ENCODE measurements at places on chromosomes 12 and 14.

DNA sequence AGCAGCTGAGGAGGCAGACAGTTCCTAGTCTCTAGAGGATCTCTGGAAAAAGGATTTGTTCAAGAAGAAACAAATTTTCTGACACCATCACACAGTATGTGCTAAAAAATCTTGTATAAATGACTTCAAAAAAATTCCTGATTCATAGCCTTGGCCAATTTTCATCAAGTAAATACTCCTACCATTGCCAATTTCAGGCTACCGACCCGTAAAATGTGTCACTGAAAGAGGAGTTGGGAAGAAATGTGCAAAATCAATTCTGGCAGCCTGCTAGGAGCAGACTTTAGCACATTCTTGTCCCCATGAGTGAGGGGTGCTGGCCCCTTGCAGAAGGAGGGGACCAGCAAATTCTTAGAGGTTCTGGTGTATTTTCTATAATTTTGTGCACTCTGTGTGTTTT lies 109.4 kb downstream of the TMEM30B start:
- no peak for DNase-seq

- DNase-seq: no peak
Observed at GRCh38 chr12:118432812-118433545, 56.6 kb downstream of the SUDS3 start.

DNA sequence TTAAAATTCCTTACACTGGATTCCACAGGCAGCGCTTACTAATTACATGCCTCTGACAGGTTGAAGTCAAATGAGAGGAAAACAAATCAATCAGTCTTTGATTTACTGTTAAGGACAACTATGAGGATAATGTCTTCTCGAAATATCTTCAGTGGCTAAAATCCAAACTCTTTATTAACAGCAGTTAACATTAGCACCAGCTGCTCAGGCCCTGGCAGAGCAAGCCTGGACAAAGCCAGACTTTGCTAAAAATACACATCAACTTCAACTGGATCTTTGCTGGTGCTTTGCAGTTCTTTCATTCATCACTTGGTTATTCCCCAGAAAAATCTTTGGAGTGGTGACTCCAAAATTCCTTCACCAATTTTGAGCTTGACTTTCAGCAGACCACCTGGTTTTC lies 98.7 kb downstream of the HECTD4 start:
- DNase-seq: no peak

DNA sequence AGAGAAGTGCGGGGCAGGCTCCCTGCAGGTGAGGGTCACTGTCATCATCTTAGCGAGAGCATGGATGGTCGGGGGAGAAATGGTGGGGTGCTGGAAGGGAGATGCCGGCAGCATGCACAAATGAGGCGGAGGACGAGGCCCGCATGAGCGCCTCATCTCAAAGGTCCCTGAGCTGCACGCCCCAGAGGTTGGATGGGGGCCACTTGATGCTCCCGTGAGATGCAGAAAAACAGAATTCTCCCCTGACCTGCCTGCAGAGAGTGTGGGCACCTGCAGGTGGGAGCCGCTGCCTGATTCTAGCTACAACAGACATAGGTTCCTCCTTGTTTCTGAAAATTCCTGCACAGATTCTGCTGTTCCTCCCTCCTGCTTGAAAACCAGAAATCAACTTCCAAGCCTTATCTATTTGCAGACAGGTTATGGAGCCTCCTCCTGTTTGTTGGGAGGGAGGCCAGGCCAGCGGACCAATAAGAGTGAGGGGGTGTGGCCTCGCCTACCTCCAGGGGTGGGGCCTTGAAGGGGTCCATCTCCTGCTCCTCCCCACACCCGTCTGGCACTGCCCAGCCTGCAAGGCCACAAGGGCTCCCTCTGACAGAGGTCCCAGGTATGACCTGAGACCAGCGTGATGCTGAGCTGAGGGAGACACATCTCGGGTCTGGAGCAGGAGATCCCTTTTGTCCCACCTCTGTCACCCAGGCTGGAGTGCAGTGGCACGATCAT lies 67.2 kb downstream of the KDM2B start:
- DNase-seq: no peak

DNA sequence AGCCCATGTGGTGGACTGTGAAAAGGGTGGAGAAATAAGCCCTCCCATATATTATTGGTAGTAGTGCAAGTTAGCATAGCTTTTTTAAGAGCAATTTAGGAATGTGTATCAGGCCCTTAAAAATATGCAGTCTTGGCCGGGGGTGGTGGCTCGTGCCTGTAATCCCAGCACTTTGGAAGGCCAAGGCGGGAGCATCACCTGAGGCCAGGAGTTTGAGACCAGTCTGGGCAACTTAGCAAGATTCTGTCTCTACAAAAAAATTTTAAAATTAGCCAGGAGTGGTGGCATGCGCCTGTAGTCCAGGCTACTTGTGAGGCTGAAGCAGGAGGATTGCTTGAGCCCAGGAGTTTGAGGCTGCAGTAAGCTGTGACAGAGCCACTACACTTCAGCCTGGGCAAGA lies 64.2 kb upstream of the BCAT1 start:
- DNase-seq: no peak

DNA sequence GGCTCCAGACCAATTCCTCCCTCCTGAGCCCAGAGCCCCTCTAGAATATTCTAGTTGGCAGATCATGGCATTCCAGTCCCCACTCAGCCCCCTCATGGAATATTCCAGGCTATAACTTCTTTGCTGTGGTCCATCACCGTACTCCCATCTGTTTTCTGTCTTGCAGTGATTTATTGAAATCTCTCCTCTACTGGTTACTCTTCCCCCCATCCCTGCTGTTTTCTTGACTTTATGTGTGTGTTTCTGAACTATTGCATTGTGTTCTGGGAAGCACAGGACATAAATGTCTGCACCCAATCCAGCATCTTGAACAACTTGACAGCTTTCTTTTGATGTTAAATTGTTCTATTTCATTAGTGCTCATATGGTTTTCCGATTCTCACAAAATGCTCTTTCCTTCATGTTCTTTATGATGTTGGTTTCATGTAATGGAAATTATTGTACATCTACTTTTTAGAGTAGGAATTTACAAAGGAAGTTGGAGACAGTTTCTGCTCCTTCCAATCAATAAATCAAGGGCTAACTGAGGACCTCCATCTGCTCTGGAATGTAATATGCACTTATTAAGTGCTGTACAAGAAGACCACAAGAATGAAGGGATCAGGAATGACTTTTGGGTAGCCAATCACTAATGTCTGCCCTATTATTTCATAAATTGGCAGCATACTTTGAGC lies 26.3 kb downstream of the PDE6H start:
- peak; percentile 63 for DNase-seq

DNA sequence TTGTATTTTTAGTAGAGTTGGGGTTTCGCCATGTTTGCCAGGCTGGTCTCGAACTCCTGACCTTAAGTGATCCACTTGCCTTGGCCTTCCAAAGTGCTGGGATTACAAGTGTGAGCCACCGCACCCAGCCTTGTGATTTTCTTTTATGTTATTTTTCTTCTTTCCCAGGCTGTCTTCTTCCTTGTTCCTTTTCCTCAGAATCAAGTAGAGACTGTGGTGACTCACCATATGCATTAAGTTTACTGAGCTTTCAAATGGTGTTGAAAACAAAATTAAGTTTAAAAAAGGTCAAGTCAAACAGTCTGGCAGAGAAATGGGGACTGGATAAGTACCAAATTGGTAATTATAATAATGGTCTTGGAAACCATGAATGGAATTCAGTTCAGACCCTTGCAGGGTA lies 5.7 kb downstream of the ARPC3 start:
- DNase-seq: no peak

GRCh38 chr12:39441189-39441962 lies 1.5 kb downstream of the KIF21A start:
- DNase-seq: no peak

DNA sequence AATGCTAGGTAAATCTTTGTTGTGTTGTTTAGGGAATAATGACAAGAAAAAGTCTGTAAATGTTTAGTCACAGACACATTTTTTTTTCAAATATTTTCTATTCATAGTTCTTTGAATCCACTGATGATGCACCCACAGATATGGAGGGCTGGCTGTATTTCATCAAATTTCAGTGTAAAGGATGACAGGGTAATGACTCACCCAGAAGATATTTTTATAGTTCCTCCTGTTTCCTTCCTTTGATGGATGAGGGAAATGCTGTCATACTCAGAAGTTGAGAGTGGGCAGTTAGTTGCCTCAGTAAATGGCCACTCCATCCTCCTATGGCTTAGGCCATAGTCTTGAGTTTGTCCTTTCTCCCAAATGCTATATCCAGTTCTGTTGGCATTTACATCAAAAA lies 76.9 kb upstream of the REP15 start:
- no peak for DNase-seq

DNA sequence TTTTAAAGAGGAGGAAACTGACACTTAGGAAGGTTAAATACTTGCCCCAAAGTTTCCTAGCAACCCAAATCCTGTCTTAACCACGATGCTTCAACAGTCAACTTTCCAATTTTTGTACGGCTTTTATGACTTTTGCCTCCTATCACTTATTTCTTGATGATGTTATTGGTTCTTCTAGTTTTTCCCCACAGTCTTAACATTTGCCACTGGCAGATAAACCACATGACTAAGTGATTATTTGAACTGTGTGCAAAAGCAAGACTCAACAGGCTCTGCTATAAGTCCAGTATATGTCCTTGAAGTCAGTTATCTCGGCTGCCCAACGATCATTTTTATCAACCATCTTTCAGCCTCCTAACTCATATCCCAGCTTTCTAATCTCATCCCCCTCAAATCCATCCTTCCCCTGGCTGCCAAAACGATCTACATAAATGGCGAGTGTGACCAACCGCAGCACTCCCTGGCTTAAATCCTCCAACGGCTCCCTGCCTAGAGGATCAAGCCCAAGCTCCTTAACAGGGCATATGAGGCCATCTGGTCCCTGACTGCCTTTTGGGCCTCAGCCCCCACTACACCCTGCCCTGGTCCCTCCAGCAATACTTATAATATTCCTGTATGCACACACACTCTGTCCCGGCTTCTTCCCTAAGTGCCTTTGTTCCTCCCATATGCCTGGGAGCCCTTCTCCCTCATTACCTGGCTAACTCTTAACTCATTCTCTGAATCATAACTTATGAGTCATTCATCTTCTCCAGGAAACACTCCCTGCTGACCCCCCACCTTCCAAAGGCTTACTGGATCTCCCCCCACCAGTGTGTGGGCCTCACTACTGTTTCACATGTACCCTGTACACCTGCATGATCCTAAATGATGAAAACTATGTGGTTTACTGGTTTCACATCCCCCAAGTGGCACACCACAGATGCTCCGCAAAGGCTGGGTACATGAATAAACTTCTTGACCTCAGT lies 8.8 kb downstream of the VPS37B start:
- no peak for DNase-seq

DNA sequence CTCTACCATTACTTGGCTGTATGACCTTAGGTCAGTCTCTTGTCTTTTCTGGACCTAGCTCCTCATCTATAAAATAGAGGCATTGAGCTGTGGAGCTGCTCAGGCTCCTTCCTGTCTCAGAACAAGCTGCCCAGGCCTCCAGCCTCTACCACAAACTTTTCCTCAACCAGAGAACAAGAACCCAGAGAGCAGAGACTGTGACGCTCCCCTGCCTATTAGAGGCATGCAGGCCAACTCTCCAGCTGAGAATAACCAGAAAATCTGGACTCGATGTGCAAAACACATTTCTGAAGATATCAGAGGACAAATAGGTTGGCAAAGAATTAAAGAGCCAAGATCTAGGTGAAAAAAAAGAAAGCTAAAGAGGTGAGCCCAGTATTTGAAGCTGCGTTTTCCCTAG lies 17.8 kb upstream of the PNMA1 start:
- no peak for DNase-seq

- DNase-seq: no peak
Observed at GRCh38 chr14:67453575-67454300, 34.8 kb downstream of the TMEM229B start.

GRCh38 chr12:26195250-26195640 lies at the start of gene SSPN:
TSS of gene SSPN (plus strand) at chr12:26195573. CDS start at chr12:26195673, 100 bp downstream.
- peak; percentile 34 for DNase-seq

DNA sequence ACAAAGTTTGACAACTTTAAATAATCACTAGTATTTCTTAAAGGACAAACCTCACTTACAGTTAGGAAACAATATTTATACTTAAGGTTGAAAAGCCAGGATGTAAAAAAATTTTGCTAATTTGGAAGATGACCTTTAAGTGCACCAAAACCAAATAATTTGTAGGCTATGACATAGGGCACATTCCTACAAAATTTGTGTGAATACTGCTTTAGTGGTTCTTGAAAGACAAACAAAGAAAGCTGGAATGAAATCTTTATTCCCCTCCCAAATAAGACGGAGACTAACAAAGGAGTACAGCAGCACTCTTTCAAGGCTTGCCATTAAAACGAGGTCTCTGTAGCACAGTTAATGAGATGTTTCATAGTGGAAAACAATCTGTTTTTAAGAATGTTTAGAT lies 45.6 kb downstream of the MSRB3 start:
- DNase-seq: no peak

GRCh38 chr14:100246809-100247428 lies 8.0 kb downstream of the YY1 start:
- DNase-seq: no peak

DNA sequence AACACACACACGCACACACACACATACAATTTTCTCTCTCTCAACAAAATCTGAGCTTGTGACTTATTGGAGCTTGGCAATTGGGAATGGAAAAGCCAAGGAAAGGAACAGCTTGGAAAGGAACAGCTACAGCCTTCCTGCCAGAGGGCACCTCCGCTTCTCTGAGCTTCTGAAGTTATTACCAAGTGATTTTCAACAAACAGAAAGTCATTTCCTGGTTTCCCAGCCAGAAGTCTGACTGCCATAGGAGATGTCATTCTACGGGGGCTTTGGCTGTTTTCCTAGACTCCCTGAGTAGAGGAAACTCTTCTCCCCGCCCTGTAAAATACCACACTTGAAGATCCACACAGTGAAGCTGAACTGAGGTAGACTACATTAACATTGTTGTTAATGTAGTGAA lies 198.3 kb downstream of the CFAP54 start:
- DNase-seq: no peak

DNA sequence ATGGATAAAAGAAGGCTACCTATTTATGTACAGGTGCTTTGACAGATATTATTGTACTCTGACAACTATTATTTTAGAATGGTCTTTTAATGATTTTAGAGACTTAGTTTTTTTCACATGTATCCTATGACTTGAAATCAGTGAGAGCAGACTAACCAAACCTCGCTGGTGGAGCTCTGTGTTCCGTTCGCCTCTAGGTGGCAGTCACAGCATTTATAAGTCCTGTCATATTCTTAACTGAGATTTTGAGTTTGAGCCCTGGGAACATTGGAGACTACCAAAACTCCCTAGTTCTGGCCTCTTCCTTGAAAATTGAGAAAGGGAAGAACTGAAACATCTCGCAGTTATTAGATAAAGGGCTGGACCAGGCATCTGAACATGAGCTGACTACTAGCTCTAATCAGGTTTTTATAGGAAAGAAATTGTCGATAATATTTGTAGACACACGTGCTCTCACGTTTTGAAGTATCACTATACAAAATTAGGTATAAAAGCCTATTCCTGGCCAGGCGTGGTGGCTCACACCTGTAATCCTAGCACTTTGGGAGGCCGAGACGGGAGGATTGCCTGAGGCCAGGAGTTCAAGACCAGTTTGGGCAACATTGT lies 48.3 kb downstream of the TTLL5 start:
- peak; percentile 74 for DNase-seq
